Left lobe of liver (tissue), 2 donors: ENCODE measurements at places on chromosomes 11 and 22.

- peak; percentile 88 for DNase-seq
Observed at GRCh38 chr11:57514538-57515331, 767 bp downstream of the SLC43A1 start.

DNA sequence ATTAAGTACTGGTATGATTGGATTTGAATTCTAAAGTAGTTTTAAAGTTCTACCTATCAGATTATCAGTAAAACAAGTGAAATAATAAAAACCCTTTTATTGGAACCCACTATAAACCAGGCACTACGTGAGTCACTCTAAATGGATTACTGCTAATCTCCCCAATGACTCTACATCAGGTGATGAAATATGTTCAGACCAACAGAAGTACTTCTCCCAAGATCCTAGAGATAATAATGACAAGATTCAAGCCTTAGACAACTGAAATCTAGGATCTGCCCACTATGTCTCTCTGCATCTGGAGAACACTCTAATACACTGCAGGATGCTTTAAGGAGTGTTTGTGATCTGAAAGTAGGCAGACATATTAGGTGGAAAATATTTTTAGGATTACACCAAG is 652.1 kb upstream of the CHORDC1 start:
- DNase-seq = no peak

GRCh38 chr11:74735365-74735928 is 4.2 kb upstream of the CHRDL2 start:
- DNase-seq = no peak

DNA sequence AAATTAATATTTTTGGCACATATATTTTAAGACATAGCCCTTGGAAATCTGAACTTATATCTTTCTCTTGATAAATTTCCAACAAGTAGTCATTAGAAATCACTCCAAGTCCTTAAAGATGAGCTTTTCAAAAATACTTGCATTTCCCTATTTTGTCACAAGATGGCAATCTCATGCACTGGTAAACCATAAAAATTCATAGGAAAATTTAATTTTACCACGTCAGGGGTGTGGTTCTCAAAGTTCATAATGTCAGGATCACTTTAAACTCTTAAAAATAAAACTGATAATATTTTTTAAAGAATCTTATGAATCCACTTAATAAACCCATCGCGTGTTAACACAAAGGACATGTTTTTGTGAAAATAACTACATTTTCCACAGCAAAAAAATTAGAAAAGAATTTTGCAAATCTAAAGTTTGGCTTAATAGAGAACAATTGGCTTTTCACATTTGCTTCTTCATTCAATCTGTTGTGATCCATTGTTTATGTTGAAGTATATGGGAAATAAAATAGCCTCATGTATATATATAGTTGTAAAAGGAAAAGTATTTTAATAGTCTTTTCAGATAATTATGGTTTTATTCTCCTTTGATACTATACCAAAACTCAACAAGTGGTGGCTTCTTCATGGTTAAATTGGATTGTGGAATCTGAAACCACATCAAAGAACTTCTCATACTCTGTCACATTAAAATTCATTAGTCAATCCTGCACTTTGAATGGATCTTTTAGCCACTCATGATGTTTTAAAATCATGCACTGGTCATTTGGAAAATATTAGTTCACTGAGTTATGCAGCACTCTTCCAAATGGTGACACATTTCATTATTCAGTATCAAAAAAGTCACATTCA is 169.1 kb downstream of the CADM1 start:
- DNase-seq = no peak

GRCh38 chr11:110431674-110432073 is 1.9 kb downstream of the FDX1 start:
- DNase-seq = no peak

- no peak for DNase-seq
Observed at GRCh38 chr11:103448966-103449365, 339.7 kb downstream of the DYNC2H1 start.

GRCh38 chr11:13110929-13111812 is 102.1 kb downstream of the RASSF10 start:
- no peak for DNase-seq

DNA sequence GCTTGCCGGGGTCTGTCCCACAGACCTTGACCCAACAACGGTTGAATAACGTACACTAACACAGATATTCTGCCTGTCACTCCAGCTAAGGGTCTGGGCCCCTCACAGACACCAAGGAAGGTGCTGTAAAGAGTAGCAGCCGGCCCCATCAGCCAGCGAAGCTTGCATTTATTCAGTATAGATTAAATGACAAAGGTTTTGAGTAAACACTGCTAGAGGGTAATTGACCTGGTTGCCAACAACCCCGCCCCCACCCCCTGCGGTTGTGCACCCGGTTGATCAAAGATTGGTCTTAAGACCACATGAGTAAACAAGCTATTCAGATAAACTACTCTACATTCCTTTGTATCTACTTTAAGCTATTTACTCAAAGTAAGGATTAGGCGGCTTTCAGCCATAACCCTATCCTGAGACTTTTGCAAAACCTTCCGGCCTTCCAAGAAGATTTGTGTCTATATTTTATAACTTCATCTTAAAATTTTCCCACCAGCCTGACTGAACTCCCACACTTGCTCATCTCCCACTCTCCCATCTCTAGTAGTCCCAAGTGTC is 4.8 kb upstream of the CKAP5 start:
- DNase-seq = no peak

- no peak for DNase-seq
Observed at GRCh38 chr11:15258433-15259165, 143.9 kb downstream of the INSC start.

DNA sequence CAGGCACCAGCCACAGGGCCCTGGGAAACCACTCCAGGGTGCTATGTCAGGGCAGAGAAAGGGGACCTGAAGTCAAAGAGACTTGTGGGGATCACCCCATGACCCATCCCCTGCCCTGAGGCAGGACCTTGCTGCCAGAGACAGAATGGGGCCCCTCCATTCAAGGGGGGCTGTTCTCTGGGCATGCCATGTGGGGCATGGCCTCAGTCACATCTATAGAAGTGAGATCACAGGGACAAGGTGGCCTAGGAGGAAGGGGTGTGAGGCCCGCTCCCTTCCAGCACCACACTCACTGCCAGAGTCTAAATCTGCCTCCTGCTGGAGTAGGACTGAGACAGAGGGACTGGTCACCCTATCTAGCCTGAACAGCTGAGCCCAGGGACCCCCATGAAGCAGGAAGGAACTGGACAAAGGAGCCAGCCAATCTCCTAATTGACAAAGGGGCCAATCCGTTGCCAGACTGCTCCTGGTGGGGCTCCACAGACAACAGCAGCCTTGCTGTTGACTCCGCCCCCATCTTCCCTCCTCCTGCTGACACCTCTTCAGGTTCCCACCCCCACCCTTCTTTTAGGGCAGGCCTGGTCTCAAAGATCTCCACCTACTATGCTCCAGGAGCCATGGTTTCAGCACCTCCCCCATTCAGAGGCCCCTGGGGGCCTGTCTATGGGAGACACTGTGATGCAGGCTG is 26.0 kb downstream of the NEAT1 start:
- peak; percentile 54 for DNase-seq

GRCh38 chr22:27416511-27417420 is 384.8 kb downstream of the MN1 start:
- no peak for DNase-seq

DNA sequence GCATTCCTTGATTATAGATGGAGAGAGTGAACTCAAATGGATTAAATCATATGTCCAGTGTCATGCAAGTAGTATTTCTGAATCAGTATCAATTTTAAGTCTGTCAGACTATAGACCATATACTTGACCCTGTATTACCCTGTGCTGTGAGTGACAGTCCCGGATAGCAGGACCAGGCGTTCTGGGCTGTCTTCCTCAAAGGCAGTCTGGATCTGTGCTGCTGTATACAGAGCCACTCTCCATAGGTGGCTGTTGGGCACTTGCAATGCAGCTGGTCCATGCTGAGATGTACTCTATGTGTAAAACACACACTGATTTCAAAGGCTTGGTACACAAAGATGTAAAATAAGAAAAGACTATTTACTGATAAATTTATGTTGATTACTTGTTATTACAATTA is 294.3 kb downstream of the OPCML start:
- no peak for DNase-seq

- DNase-seq = no peak
Observed at GRCh38 chr11:28666632-28667031, 558.4 kb downstream of the METTL15 start.

DNA sequence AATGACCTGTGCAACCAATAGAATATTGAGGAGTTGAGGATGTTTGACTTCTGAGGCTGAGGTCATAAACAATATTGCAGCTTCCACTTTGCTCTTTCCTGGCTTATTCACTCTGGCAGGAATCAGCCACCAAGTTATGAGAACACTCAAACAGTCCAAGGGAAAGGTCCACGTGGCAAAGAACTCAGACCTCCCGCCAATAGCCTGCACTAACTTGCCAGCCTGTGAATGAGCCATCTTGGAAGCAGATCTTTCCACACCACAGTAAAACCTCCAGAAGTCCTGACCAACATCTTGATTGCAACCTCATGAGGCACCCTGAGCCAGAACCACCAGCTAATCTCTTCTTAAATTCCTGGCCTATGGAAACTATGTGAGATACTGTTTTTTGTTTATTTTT is 22.7 kb upstream of the PICALM start:
- DNase-seq = peak; percentile 55

DNA sequence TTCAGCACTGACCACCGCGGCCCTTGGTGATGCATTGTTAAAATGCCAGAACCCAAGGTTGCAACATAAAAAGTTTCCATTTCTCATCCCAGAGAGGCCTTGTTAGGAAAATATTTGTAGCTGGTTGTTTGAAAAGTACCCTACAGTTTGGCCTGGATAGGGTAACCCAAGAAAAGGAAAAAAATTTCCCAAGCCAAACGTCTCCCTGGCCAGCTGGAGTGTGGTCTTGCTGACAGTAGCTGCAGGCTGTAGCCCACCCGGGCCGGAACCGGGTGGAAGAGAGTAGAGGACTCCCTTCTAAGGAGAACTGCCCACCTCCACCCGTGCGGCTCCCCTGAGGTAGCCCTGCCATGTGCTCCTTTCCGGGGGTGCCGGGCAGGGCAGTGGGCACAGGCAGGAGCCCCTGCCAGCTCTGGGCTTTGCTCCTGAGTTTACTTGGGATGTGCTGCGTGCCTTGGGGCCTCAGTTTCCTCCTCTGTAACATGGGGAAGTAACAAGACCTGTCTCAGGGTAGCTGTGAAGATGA is 38.5 kb downstream of the IGHMBP2 start:
- no peak for DNase-seq

GRCh38 chr22:31122532-31123291 is at the start of gene INPP5J:
Gene INPP5J, plus strand, starts transcription at chr22:31122966. Its CDS starts 49 bp downstream, at chr22:31123015.
- no peak for DNase-seq

- DNase-seq = no peak
Observed at GRCh38 chr11:15406851-15407351, 292.2 kb downstream of the INSC start.

- DNase-seq = no peak
Observed at GRCh38 chr11:43447151-43447550, 88.4 kb downstream of the TTC17 start.

GRCh38 chr11:66979336-66979980 is 4.4 kb downstream of the C11orf86 start:
- no peak for DNase-seq

- DNase-seq = no peak
Observed at GRCh38 chr11:7694235-7694634, 12.0 kb downstream of the OVCH2 start.

GRCh38 chr11:132576706-132577105 is 955.6 kb downstream of the OPCML start:
- no peak for DNase-seq

DNA sequence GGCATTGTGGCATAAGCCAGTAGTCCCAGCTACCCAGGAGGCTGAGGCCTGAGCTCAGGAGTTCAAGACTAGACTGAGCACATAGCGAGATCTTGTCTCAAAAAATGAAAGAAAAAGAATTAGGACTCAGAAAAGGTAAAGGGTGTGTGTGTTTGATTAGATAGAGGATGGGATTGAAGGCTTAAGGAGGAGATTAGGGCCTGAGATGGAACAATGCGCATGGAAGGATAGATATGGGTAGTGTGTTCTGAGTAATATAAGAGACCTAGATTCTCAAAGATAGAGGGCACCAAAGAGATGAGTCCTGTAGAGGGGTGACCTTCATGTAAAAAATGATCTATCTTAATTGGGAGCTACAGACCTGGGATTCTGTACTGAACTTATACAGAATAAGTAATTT is 17.3 kb upstream of the RAB30 start:
- DNase-seq = no peak

DNA sequence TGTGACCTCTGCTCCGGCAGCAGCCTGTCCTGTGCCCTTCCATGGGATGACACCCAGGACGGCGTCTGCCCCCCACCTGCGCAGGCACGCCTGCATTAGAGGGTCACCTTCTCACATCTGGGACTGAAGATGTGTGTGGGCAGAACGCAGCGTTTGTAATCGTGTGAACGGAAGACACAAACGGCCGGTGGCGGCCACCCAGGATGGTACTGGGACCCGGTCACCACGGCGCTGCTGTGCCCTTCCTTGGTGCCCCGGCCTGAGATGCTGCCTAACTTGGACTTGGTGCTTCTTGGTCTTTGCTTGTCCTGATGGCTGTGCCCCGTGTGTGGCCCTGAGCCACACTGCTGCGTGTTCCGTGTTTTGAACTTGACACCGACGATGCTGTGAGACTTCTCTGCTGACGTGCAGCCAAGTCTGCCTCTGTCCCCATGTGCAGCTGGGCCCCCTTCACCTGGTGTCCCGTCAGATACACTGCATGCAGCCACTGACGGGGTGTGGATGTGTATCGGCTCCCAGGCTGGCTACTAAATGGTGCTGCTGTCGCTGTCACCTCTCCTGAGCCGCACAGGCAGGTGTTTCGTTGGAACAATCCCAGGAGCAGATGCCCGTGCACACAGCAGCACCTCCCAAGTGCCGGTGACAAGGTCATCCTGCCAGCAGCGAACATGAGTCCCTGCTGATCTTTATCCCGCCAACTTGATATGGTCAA is 21.4 kb downstream of the YPEL1 start:
- no peak for DNase-seq
